GM23248 (cell line): ENCODE measurements at places on chromosomes 13 and 19. TPM values are rescaled to one million over a fixed set of nuclear protein-coding genes. Genes with fewer than 3 reads are reported as not detected.

DNA sequence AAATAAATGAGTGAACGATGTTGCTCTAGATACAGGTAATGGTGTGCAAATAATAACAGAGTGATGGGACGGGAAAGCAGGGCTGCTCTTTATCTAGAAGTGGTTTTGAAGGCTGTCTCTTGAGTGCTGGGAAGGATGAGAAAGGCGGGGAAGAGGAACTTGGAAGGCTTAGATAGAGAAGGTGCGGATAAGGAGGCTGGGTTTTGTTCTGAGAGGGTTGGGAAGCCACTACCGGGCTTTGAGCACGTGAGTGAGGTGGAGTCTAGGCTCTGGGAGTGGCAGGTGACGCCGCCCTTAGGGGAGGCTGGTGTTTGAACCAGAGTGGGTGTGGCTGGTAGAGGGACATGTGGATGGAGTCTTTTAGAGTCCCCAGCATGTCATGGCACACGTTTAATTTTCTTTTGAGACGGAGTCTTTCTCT lies 811 bp downstream of the ARMC6 start:
- peak; percentile 85 for DNase-seq

ACP7 gene
- total RNA-seq: not detected in 2 replicates

GRCh38 chr13:48896312-48896711 lies 79.4 kb upstream of the FNDC3A start:
- DNase-seq: peak; percentile 45

- DNase-seq: no peak
These were observed 1.4 kb upstream of the CACNG7 start for GRCh38 chr19:53907690-53908089.
